ENCODE measurements at places on chromosomes 7 and 10.
A peak's percentile ranks its signal among the peaks of the same experiment; 100 is the strongest.

- DNase-seq = no peak
Observed at GRCh38 chr10:23912884-23913404, 296.0 kb upstream of the KIAA1217 start.

- no peak for DNase-seq
Observed at GRCh38 chr7:139683137-139683921, 94.5 kb downstream of the HIPK2 start.

GRCh38 chr10:92290837-92291615 lies at the start of the genes CPEB3 and MARCHF5:
CPEB3 (minus strand) TSS chr10:92291078; CDS start chr10:92240350, 50,728 bp downstream.
MARCHF5 (plus strand) TSS chr10:92291167; CDS start chr10:92291495, 328 bp downstream.
- peak; percentile 80 for DNase-seq

DNA sequence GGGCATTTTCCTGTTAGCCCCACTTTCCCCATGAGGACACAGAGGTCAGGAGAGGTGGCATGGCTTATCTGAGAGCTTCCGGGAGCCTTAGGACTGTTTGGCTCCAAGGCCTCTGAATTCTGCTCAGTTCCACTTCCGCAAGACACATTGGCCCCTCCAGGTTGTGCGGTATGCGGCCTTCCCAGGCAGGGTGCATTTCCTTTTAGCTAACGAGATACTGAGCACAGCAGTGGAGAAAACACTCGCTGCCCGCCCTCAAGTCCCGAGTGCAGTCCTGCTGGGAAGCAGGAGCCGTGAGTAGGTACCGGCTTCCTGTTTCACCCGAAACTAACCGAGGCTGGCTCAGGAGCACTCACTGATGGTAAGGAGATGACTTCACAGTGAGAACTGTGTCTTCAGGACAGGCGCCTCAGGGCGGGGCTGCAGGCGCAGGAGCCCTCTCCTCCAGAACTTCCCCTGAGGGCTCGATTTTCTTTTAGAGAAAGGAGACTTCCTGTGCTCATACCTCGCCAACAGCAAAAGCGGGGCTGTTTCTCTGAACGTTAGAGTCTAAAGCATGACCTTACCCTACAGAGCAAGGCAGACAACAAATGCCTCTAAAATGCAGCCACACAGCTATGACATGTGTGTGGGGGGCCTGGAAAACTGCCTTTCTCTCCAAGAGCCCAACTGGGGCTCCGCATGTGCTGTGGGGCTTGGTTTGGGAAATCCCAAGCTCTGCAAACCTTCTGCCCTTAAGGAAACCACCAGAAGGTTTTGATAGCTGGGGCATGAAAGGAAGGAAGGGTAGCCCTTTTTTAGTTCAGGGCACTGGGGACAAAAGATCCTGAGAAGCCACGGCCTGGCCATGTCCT lies 25.9 kb downstream of the RGS10 start:
- DNase-seq = peak; percentile 30

DNA sequence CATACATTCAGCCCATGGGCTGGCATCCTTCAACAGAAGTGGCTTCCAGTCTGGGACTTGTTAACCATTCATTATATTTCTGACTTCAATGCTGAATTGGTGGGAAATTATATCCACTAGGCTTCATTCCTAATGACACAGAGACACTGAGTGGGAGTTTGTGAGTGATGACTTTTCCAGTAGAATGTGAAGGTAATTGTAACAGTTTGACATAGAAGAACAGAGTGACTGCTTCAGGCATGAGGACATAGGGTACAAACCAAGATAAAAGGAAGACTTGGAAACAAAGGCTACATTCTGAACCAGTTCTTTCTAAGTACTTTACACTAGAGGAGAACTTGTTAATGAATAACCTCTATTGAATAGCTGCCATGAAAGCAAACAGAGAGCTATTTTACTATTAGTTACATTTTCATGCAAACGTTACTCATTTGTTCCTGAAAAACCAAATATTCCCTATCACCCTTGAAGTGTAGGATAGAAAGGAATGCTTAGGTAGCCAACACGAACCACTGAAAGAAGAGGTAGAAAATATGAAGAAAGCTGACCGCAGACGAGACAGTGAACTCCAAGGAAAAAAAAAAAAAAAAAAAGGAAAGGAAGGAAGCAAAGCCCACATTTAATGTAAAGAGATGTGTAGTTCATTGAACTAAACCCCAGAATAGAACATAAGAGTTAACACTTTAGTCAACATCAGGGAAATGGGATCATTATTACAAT lies 237.0 kb upstream of the SEMA3C start:
- no peak for DNase-seq

GRCh38 chr7:16400893-16401275 lies 20.5 kb downstream of the CRPPA start:
- no peak for DNase-seq

- DNase-seq = no peak
Observed at GRCh38 chr10:24552346-24553016, 171.2 kb downstream of the ARHGAP21 start.

DNA sequence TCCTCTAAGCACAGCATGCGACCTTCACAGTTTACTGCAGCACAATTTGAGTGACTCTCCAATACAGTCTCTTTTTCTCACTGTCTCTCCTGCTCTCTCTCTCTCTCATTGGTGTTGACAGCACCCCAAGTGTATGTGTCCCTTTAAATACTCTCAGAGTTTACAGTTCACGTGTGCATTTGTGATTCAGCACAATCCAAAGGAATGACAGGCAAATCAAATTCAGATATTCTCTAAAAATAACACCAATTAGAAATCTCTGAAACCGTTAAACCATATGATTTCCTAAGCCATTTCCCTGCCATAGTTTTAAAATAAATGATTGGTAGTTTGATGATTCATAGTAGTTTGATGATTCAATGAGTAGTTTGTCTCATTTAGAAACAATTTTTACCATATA lies 104.0 kb upstream of the GAD2 start:
- no peak for DNase-seq

DNA sequence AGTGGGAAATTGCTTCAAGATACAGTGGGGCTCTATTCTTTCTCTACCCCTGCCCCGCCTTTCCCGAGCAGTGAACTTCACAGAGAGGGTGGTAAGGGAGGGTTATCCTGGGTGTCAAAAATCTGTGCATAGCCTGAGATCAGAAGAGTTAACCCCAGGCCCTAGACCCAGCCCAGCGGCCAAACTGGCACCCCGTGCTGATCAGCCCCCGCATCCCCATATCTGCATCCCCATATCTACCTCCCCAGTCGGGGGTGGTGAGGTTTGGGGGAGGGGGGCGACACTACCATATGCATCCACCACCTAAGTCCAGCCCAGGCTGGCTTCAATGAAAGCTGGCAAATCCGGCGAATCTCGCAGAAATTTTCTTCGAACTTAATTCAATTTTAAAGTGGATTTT lies 7.0 kb upstream of the DLX6 start:
- DNase-seq = no peak

- DNase-seq = peak; percentile 41
Observed at GRCh38 chr7:102286237-102287110, at the start of gene SH2B2. SH2B2 (plus strand) TSS chr7:102286868; CDS start chr7:102300551, 13,683 bp downstream.

DNA sequence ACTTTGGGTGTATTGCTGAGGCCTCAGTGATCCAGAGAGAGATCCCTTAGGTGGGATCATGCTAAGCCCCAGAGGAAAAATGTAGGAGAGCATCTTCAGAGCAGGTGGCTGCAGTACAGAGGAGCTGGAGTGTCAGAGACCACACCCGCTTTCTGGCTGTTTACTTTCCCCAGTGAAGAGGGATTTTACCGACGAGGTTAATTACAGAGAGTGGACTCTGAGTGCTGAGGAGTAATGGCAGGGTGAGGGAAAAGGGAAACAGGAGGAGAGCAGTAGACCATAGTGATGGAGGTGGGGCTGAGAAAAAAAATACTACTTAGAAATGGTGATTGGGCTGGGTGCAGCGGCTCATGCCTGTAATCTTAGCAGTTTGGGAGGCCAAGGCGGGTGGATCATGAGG lies 43.3 kb upstream of the HBP1 start:
- DNase-seq = no peak

DNA sequence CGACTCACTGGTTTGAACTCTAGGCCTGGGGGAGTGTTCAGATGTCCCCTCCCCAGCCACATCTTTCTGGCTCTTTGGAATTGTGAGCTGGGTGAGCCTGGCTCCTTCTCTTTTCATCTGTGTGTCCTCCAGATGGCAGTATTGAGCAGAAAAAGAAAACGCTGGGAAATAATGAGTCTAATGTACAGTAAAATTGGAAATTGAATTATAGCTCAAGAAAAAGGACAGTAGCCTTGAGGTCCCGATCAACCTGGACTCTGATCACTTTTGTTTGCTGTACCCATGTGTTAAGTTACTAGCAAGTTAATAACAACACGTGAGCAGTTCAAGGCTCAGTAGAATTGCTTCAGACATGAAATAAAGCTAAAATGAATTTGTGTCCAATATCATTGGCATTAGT lies 77.9 kb downstream of the SNX10 start:
- DNase-seq = no peak

- DNase-seq = no peak
Observed at GRCh38 chr10:47323087-47323486, 833 bp downstream of the GDF2 start.

DNA sequence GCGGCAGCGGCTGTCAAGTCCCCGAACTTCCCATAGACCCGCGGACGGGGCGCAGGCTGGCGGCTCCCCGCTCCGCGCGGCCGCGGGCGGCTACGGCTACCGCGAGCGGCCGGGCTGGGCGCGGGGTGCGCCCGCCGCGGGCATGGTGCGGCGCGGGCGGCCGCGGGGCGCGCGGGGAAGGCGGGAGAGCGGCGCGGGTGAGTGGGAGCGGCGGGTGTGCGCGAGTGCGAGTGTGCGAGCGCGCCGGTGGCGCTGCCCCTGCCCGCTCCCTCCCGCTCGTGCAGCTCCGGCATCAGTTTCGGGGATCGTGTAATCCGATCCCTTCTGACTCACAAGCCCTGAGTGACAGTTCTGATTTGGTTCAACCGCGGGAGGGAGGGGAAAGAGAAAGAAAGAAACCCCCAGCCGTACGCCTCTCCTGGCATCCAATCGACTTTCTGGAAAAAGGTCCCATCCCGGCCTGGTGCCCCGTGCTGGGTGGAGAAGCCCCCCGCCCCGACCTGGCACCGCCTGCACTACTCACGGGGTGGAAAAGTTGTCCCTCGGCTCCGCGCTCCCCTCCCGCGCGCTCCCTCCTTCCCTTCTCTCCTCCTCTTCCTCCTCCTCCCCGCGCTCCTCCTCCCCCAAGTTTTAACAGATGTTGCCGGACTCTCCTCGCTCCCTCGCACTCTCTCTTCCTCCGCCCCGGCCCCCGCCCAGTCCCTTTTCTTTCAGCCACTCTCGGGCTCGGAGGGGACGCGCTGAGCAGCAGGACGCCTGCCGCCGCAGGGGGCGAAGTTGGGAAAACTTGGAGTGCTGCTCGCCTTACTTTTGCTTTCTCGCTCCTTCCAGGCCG lies at the start of gene GLI3:
TSS of gene GLI3 (minus strand) at position 234 of the 835 bp plus-strand sequence. CDS start 13,956 bp downstream, outside the sequence.
- DNase-seq = no peak

DNA sequence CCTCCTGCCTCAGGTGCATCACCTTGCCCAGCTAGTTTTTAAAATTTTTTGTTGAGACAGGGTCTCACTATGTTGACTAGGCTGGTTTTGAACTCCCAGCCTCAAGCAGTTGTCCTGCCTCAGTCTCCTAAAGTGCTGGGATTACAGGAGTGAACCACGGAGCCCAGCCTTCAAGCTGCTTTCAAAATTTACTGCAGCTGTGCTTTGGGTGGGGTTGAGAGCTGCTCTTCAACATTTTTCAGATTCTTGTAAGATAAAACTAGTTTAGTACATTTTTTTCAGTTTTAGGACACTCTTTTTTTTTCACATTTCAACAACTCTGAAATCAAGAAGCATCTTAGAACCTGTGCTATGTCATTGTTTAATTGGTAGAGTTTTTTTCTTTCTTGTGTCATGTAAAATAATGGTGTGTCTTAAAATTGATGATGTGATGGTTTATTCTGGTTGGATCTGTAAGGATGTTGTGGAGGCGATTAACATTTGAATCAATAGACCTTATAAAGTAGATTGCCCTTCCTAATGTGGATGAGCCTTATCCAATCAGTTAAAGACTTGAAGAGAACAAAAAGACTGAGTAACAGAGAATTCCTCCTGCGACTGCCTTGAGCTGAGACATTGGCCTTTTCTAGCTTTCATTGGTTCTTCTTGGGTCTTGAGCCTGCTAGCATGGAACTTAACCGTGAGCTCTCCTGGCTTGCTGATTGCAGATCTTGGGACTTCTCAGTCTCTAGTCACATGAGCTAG lies 13.5 kb downstream of the PLEKHA8 start:
- DNase-seq = no peak

DNA sequence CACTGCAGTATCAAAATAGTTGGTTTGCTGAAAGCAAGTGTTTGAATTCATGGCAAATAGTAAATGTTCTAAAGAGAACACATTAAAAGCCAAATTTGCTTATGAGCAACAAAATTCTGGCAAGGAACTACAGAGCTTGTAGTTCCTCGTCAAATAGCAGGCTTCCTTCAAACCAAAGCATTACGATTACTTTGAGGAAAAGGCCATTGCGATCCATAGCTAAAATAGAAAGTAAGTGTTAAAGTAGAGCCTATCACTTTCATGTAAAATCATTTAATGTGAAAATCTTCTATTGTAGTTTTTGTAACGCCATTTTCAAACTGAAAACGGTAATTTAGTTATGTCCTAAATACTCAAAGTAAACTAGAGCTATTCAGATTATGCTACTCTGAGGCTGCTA lies 20.1 kb downstream of the CACNA2D1 start:
- DNase-seq = no peak

DNA sequence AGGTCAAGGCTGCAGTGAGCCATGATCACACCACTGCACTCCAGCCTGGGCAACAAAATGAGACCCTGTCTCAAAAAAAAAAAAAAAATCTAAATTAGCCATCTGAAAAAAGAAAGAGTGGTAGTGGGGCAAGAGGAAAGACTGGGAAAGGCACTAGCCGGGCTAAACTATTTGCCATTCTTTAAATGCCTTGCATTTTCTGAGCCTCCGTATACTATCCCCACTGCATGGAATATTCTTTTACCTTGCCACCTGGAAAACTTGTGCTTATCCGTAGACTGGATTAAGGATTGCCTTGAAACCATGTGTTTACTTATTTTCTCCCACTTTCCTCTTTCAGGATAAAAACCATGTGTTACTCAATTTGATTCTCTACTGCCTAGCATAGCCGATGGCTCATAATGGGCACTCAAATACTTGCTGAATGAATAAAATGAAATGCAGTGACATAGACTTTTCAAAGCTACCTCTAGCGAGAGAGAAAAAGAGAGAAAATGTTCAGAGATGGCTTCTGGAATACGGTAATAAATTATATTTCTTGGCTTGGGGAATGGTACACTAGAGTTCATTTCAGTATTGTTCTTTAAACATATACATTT lies 30.6 kb downstream of the HYCC1 start:
- DNase-seq = no peak

DNA sequence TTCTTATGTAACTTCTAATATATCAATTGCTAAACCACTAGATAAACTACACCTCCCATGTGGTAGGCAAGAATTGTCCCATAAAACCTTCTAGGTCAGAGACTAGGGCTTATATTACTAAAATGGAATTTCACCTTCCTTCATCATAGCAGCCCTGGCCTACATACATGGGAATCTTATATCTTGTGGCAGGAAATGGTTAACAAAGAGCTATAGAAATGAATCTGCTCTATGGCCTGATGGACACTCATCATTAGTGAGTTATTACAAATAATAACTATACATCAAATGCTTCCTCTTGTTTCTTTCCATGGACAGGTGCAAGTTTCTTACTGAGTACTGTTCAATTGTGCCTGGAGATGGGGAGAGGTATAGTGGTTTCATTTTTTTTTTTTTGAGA lies 62.3 kb upstream of the PDLIM1 start:
- no peak for DNase-seq

GRCh38 chr10:42997849-42998165 lies 79.1 kb upstream of the RET start:
- DNase-seq = no peak

GRCh38 chr10:35007858-35008301 lies 82.3 kb downstream of the CUL2 start:
- no peak for DNase-seq

- no peak for DNase-seq
Observed at GRCh38 chr7:134016223-134016941, 110.8 kb upstream of the LRGUK start.
